Neuronal stem cell (in vitro differentiated cells): ENCODE measurements at places on chromosomes 11 and 22.

GRCh38 chr22:36369922-36370791 is 17.6 kb downstream of the MYH9 start:
- no peak for DNase-seq

- DNase-seq, result no peak
These were observed 12.7 kb upstream of the CYP2R1 start for GRCh38 chr11:14904745-14905103.

GRCh38 chr22:29485448-29485847 is 5.4 kb downstream of the NEFH start:
- DNase-seq, result no peak

DNA sequence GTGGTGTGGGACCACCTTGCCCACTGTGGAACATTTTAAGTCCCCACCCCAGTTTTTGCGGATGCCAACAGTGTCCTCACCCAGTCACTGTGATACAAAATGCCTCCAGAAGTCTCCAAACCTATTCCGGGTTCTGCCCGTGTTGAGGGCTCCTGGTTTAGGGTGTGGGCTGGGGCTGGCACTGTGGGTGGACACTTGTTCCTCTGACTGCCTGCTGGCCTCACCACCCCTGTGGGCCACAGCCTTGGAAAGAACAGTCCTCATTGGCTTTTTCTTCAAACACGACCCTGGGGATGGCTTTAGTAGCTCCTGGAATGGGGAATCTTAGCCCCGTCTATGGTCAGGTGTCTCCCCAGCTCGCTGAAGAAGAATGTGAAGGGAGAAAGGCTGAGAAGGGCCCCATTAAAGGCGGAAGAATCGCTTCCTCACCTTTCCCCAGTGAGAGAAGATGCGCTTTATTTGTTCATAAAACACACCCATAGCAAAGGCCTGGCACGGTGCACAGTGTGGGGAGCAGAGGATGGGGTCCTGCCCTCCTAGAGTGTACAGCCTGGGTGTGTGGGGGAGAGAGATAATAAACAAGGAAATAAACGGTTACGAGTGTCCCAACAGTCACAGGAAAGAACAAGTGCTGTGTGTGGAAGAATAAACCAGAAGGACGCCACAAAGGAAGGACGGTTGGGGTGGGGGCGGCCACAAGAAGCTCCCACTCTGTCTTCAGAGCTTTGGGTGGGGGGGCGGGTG is 91.6 kb upstream of the SLC22A12 start:
- DNase-seq, result no peak

GRCh38 chr11:72636376-72636775 is 37.8 kb downstream of the PDE2A start:
- DNase-seq, result no peak

- DNase-seq, result no peak
These were observed 3.3 kb downstream of the TESMIN start for GRCh38 chr11:68748061-68748460.

- DNase-seq, result peak; percentile 41
These were observed 131.9 kb downstream of the SHANK2 start for GRCh38 chr11:71120471-71120896.

- no peak for DNase-seq
These were observed 89.0 kb downstream of the RELT start for GRCh38 chr11:73465023-73465675.

DNA sequence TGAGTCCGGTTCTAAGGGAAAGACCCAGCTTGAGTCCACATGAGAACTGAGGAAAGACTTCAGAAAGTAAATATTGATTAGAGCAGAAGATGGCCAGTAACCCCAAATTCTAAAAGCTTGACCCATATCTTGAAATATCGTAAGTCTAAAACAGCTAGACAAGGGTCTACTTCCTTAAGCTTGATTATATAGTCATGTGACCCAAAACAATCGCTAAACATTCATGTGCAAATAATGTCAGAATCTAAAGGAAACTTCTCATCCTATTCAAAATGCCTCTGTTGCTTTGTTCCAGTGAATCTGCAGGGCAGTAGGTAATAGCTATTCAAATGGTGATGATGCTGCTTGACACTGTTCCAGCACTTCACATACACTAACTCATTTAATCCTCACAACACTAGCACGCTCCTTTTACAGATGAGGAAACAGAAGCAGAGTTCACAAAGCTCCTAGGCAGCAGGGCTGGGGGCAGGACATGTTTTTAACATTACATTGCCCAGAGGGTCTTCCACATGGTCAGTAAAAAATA is 52.6 kb downstream of the TCF20 start:
- DNase-seq, result no peak

GRCh38 chr11:63880403-63880790 is 36.6 kb downstream of the RCOR2 start:
- DNase-seq, result no peak

DNA sequence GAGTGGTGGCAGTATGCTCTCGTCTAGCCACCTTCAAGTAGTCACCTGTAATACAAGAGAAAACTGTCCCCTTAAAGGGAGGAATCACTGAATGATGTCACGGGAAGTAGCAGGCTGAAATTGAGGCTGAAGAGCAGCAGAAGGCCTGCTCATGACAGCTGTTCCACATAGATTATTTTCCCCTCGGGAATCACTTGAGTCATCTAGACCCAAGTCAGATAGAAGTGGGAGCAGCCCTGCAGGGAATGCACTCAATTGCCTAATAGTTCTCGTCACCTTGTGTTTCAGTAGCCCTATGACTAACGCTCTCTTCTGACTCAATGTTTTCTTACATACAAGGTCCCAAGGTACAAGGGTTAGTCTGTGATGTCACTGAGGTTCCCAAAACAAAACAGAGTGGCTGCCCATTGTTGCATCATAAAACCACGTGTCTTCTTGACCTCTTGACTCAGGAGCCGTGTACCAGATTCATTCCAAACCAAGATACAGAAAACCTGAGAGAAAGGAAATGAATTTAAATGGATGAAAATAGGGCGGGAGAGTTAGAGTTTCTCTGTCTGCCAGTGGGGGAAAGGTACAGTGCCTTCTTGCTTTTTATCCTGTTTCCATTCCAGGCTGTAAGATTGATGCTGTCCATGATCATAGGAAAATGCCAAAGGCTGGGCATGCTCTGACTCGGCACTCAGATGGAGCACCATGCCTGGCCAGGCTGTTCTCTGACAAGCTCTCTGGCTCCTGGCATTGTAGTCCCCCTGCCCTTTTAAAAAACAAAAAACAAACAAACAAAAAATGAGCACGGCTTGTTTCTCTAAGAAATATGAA is 21.6 kb upstream of the C11orf96 start:
- no peak for DNase-seq

- DNase-seq, result no peak
These were observed 156.4 kb upstream of the PITPNB start for GRCh38 chr22:28075358-28075981.

GRCh38 chr11:2314525-2315394 is 12.9 kb downstream of the TSPAN32 start:
- no peak for DNase-seq

DNA sequence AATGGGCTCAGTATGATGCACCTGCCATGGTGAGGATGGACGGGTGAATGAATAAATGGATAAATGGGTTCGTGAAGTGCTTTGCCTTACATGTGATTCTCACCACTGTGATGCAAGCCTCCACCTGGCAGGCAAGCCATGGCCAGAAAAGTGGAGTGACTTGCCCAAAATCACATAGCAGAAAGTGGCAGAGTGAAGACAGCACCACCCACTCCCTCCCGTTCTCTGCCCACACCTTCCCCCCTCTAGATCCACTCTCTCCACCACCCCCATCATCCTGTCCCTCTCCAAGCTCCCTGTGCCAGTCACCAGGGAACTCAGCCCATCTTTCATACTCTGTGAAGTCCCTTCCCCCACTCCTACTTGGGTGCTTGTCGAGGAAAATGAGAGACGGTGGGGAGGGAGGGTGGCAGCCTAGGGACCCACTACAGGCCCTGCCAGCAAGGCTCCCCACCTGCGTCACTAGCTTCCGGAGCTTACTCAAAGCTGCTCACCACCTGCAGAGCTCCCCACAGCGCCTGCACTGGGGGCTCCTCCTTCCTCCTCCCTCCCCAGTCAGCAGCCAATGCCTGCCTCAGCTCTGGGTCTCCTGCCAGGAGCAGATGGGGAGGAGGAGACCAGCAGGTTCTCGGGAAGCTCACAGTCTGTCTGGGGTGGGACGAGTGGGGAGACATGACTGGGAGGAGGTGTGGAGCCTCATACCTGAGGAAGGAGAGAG is 82.3 kb downstream of the PDE2A start:
- no peak for DNase-seq

- DNase-seq, result no peak
These were observed 70.2 kb downstream of the DBX1 start for GRCh38 chr11:20089796-20090653.

DNA sequence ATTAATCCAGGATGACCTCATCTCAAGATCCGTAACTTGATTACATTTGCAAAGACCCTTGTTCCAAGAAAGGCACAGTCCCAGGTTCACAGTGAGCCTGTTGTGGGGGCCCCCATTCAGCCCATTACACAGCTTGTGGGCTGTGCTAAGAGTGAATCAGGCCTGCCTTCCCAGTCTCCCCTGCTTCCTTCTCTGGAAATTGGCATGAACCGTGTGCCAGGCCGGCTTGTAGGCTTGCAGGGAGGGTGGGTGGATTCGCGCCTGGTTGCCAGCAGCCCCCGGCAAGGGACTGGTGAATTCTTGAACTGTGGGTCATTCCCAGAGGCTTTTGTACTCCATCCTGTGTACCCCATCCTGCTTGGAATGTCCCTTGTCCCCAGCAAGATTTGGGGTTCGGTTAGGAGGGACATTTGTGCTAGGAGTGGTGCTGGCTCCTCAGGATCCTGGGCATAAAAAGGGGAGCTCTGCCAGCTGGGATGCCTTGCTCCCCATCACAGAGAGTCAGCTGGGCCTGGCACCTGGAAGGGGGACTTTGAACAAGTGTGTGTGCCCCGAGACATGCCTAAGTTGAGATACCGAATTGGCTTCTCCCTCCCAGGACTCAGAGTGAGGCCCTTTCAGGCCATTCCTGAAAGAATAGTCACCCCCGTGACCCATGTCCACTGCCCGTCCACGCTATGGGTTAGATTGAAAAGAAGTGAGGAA is 818.2 kb downstream of the BRD1 start:
- DNase-seq, result no peak

- DNase-seq, result no peak
These were observed 761.1 kb downstream of the BRD1 start for GRCh38 chr22:49066619-49067018.

GRCh38 chr11:78336877-78337553 is 80.6 kb downstream of the GAB2 start:
- no peak for DNase-seq

- no peak for DNase-seq
These were observed 34.0 kb downstream of the IRAG1 start for GRCh38 chr11:10659339-10660216.

DNA sequence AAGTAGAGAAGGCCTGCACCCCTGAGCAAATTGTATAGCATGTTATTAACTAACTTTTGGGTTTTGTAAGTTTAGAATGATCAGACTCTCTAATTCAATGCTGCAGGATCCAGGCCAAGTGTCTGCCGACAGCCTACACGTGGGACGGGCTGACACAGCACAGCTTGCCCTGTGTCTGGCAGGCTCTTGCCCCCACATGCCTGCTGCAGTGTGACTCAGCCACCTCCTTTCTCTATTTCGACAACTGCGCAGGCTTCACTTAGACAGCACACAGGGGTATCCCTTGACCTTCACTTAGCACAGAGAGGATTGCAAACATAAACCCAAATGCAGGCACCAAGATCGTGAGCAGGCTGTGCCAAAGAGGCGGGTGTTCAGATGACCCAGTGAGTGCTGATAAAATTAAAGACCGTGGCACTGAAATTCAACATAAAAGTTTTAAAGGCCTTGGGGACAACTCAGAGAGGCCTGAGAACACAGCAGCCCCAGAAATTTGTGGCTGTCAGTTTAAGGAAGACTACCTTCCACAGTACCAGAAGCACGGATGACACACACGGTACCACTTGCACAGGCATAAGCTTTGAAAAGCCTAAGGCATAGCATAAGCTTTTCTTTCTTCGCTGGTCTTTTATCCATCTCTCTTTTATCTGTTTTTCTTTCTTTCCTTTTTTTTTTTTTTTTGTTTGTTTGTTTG is 37.8 kb downstream of the SCN3B start:
- DNase-seq, result no peak

DNA sequence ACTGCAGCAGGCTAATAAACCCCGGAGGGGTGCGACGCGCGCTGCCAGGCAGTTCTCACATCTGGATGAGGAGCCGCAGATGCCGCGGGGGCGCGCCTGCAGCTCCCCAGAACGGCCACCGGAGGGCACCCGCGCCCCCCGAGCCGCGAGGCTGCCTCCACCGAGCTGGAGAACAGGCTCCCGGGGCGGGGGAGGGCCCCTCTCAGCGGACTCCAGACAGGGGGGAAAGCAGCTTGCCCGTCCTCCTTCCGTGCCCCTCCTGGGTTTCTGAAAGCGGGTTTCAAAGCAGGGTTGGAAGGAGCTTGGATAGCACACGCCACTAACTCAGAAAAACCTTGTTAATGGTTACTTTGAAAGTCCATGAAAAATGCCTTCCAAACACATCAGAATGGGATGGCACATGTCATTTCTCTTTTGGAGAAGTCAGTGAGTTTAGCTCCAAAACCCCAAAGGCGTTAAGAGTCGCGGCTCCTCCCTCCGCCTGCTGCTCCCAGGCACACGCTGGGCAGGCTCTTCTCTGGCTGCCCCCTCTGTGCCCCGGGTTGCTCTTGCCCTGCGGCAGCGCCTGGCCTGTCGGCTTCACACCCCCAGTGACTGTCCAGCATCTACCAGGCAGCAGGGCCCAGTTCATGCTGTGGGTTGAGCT is 317.8 kb downstream of the NTM start:
- peak; percentile 56 for DNase-seq

DNA sequence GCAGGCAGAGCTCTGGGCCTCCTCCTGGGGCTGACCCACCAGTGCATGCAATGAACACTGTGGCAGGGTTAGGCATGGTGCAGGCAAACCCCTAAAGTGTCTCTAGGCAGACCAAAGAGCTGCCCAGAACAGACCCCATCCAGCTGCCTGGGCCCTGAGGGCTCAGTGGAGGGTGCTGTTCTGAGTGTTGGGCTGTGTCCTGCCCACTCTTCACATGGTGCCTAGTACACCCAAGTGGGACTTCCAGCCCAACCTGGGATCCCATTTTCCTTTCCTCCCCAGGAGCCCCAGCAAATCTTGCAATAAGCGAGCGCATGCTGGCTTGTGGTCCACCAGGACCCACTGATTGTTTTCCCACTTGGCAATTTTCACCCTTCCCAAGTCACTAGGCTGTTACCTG is 26.4 kb downstream of the ARVCF start:
- no peak for DNase-seq

GRCh38 chr22:45334528-45334927 is 24.8 kb downstream of the FAM118A start:
- no peak for DNase-seq

DNA sequence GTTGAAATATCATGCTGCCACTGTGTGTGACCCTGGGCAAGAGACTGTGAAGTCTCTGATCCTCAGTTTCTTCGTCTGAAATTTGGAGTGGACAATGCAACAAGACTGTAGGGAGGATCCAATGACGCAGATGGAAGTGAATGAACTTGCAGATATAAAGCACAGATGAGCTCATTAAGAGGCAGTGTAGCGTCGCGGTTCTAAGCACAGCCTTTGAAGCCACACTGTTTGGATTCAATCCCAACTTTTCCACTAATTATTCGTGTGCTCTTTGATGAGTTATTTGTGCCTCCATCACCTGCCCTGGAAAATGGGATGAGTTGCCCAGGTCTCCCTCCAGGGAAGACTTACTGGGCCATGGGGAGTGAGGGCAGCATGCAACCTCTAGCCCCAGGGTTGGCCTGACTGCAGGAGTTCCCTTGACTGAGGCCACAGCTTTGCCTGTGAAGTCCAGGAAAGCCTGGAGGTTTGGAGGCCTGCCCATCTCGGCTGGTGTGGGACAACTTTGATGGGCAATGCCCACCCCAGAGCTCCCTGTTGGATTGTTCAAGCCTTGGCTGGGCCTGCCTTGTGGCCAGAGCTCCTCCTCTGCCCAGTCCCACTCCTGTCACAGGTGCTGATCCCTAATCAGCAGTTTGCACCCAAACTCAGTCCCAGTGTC is 266.0 kb upstream of the B3GAT1 start:
- DNase-seq, result no peak
